Immature natural killer cell (primary cell): ENCODE measurements at places on chromosomes 7 and 10. TPM values are rescaled to one million over a fixed set of nuclear protein-coding genes. Genes with fewer than 3 reads are reported as not detected.
A peak's percentile ranks its signal among the peaks of the same experiment; 100 is the strongest.

GRCh38 chr10:124568339-124568738, 106.7 kb downstream of the LHPP start:
- no peaks in the 10 kb centered on the region for H3K36me3 ChIP-seq
- no peaks in the 10 kb centered on the region for H3K4me1 ChIP-seq
- no peak overlapping the region for H3K4me3 ChIP-seq
- DNase-seq = no peak
- peaks cover 12% of the 10 kb centered on the region for H3K27me3 ChIP-seq

The STOX1 gene
- not detected for polyA plus RNA-seq

- DNase-seq = peak; percentile 25
- peak overlapping the region; percentile 89 for H3K4me3 ChIP-seq
- H3K27ac ChIP-seq = no peak overlapping the region
Observed at GRCh38 chr10:101840102-101840684, 3.4 kb downstream of the KCNIP2 start.

DNA sequence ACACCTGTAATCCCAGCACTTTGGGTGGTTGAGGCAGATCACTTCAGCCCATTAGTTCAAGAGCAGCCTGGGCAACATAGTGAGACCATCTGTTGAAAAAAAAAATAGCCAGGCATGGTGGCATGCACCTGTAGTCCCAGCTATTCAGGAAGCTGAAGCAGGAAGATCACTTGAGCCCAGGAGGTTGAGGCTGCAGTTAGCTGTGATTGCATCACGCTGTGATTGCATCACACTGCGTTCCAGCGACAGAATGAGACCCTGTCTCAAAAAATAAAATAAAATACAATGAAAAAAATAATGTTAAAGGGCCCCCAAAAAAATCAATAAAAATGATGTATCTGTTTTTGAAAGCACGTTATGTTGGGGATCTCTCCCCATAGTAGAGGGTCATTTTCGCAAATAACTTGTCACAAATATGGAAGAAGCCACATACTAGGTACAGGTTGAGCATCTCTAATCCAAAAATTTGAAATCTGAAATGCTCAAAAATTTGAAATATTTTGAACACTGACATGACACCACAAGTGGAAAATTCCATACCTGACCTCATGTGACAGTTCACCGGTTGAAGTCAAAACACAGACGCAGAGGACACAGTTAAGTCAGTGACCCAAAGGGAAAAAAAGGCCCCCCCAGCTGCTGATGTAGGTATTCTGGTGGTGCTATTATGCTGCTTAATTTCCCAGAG, 9.5 kb downstream of the CISD1 start:
- peaks cover 6% of the 10 kb centered on the region for H3K36me3 ChIP-seq
- H3K4me3 ChIP-seq = no peak overlapping the region
- no peak overlapping the region for H3K27ac ChIP-seq
- no peaks in the 10 kb centered on the region for H3K27me3 ChIP-seq

The FBXW4 gene
- 9.7 TPM for polyA plus RNA-seq

DNA sequence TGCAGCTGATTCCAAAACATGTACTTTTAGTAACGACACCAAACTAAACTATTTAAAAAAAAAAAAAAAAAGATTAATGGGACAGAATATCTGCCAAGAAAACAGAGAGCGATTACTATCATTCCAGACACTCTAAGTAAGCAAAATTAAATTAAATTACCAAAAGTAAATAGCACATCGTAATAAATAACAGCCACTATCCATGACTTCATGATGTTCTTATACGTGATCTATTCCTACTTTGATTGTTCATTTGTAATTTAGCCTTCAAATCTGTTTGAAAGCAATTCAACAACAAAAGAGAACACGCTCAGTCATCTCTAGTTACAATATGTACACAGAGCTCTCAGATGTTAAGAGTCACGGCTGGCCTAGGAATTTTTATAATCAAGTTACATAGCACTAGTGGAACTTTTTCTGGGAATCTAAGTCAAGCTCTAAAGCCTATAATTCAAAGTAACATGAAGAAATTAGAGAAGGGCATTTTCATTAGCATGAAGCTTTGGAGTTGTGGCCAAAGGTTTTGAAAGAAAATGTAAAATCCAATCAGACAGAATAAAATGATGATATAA, 241.7 kb upstream of the NEBL start:
- H3K36me3 ChIP-seq = no peaks in the 10 kb centered on the region
- no peak overlapping the region for H3K27ac ChIP-seq
- H3K4me3 ChIP-seq = no peak overlapping the region
- H3K27me3 ChIP-seq = peaks cover 10% of the 10 kb centered on the region

- H3K4me3 ChIP-seq = no peak overlapping the region
- H3K4me1 ChIP-seq = peaks cover 7% of the 10 kb centered on the region
- DNase-seq = no peak
Observed at GRCh38 chr10:95437669-95438068, 123.5 kb downstream of the SORBS1 start.
